ENCODE measurements at places on chromosomes 1 and 21.

DNA sequence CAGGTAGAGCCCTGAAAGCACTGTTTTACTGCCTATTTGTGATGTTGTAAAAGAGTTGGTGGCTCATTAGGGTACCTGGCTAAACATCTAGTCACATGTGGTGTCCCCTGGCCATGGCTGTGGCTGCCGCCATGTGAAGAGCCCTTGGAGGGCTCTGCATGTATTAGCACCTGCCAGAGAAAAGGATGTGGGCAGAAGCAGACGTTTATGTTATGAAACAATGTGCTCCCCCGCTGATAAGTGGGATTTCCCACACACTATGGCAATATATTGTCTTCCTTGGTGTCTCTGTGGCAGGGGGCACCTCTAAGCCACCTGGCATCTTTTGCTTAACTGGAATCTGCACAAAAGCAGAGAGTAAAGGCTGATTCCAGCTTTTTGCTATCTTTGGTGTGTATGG is 9.6 kb downstream of the TENT5C start:
- no peak for DNase-seq

DNA sequence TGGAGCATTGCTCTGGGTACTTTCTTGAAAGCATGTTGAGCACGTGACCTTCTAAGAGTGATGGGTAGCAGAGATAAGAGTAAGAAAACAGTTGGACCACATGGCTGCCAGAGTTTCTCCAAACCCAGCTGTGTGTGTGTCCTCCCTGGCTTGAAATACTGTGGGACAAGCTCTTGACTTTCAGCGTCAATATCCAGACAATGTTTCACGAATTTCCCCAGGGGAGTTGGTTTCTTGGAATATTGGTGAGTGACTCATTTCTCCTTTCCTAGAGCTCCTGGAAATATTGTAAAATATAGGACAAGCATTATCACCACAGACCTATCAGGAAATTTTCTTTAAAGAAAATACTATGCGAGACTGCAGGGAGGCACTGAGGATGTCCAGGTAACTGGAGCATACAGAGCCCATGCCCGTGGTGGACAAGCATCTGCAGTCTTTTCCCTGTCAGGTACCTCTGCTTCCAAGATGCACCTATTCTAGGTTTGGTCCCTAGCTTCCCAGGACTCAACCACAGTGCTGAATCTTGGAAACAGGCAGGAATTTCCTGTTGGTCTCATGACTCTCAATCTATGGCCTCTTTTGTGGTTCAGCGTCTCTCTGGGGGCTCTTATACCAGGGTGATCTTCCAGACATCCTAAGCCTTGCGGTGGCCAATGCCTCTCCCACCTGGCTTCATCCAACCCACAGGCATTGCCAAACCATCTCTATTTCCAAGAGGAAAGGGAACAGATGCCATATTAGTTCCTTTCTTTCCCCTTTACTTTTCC is 67.4 kb downstream of the KCNJ6 start:
- DNase-seq, result no peak

DNA sequence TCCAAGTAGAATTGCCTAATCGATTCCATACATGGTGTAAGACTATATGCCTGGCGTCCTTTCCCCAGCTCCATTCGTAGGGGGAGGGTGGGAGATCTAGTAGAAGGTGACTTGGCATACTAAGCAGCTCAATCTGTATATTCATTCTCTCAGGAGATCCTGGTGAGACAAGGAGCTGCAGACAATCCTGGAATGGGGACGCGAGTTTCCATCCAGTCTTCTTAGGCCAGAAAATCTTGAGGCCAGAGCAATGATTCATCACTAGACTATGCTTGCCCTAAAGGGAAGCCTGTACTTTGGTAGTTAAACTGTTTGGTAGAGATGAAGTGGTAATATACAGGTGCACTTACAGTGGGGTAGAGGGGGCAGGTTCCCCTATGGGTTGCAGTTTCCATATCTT is 468.7 kb downstream of the ADGRL2 start:
- no peak for DNase-seq

- no peak for DNase-seq
These were observed 1121.5 kb downstream of the BRINP3 start for GRCh38 chr1:189356206-189356605.

- DNase-seq, result no peak
These were observed 77.7 kb downstream of the SLC16A1 start for GRCh38 chr1:112878321-112878720.

DNA sequence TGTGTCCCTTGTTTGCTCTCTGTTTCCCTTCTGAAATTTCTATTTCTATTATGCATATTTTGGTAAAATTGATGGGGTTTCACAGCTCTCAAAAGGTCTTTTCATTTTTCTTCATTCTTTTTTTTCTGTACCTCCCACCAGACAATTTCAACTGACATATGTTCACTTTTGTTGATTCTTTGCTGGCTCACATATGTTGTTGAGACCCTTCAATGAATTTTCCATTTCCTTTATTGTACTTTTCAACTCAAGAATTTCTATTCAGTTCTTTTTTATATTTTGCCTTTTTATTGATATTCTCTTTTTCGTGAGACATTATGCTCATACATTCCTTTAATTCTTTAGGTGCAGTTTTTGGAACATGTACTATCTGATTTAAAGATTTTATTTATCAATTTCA is 102.6 kb upstream of the GRIK1 start:
- DNase-seq, result no peak

GRCh38 chr1:65630855-65631254 is 161.8 kb upstream of the PDE4B start:
- DNase-seq, result no peak

DNA sequence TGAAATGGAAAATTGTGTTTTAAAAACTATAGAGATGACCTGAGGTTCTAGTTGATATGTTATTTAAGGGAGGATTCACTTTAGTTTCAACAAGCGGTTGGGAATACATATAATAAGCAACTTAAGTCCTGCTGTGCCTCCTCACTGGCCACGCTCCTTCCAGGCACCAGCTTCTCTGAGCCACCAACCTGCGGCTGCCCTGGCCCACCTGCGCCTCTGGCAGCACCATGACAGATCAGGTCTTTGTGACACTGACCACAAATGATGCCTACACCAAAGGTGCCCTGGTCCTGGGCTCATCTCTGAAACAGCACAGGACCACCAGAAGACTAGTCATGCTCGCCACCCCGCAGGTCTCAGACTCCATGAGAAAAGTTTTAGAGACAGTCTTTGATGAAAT is 7.0 kb upstream of the USP24 start:
- no peak for DNase-seq

GRCh38 chr1:14677292-14677971 is 78.9 kb downstream of the KAZN start:
- DNase-seq, result no peak

- DNase-seq, result no peak
These were observed 32.3 kb downstream of the PRDM16 start for GRCh38 chr1:3101124-3101939.

GRCh38 chr1:223067914-223068313 is 75.1 kb downstream of the TLR5 start:
- DNase-seq, result no peak

DNA sequence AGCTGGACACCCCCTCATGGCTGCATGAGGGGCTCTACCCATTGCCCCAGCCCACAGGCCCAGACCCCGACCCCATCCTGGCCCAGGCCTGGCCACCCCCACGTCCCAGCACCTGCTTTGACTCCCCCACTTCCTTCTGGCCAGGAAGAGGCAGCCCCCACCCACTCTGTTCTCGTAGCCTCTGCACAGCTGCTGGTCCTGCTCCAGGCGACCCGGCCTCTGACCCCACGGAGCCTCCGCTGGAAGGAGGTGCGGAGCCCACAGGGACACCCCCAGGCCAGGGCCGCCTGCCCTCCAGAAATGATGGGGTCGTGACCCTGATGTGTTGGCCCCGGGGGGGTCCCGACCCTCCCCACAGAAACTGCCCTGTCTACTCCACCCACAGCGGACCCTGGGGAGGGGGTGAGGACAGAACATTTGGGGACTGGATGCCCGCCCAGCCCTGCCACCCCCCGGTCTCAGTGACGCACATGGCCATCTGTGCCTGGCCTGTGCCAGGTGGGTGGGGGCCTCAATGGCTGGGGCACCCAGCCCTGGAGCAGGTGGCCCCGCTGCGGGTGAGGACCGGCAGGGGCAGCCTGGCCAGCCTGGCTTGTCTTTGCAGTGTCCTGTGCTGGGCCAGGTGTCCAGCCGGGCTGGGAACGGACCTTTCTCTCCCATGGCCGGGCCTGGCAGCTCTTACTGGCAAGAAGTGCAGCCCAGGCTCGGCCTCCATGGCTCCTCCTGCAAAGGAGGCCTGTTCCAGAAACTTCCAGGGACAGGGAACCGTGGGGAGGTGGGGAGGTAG is 78.6 kb downstream of the MORN1 start:
- no peak for DNase-seq

DNA sequence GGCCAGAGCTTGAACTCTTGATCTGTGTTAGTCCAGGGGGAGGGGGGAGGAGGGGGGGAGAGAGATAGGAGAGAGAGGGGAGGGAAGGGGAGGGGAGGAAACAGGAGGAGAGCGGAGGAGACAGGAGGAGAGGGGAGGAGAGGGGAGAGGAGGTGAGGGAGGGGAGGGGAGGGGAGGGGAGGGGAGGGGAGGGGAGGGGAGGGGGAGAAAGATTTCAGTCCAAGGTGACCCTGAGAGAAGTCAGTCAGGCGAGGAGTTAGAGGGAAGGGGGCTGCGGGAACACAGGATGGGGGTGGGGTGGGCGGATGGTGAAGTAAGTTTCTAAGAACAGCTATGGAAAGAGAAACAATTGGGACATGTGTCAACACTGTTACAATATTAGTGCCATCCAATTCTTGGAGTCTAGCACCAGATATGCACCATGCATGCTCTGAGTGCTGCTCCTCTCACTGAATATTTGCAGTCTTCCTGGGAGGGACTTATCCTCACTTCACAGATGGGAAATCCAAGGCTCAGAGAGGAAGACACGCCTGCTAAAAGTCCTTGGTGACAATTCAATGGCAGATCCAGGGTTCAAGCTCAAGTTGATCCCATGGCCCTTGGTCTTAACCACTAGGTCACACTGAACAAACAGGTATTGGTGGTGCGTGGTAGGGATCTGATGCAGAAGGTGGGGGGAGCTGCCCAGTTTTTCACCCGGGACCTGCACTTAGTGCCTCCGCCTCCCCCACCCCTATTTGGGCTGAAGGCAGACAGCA is 42.5 kb upstream of the ECE1 start:
- no peak for DNase-seq

GRCh38 chr1:151058692-151059091 is 730 bp downstream of the CDC42SE1 start:
- DNase-seq, result no peak

DNA sequence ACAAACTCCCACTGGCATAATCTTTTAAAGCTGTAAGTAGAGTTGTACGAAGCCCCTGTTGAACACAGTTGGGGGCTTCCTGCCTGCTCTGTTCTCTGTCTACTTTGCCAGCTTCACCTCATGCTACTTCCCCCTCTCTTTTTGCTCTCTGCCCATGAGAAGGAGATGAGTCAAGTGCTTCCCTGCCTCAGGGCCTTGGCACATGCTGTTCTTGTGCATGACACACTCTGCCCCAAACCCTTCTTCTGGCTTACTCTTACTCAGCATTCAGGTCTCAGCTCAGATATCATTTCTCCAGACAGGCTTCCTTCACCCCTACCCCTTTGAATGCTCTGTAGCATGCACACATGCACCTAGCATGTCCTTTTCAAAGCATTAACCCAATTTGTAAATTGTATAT is 208.8 kb downstream of the FOXD2 start:
- DNase-seq, result no peak

- DNase-seq, result no peak
These were observed 275.5 kb upstream of the RUNX1 start for GRCh38 chr21:35324372-35325220.

DNA sequence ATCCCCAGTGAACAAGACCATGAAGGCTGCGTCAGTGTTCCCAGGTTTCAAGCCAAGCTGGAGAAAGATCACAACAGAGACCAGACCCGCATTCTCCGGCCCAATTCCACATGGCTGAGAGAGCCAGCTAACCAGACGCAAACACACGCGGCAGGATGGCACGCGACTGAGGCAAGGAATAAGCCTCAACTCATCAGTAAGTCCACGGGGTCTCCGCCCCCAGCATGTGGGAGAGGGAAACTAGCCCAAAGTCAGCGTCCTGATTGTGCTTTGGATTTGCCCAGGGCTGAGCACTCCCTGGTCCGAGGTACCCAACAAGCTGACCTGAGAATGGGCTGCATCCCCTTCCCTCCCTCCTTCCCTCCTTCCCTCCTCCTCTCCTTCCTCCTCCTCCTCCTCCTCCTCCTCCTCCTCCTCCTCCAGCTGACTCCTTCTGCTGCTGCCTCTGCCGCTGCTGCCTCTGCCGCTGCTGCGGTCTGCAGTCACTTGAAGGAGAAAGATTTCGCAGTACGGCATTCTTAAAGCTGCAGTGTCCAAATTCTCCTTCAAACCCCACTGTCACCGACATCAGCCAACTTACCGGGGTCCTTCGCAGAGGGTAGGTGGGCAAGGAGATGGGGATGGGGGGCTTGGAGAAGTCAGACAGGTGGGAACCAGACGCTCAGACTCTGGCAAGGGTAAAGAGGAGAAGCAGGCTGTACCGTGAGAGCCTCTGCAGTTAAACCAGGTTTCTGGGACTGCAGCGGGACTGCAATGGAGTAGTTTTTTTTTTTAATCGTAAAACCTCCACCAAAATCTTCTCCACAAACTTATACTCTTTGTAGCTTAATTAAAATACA is 33.0 kb upstream of the H6PD start:
- DNase-seq, result no peak

DNA sequence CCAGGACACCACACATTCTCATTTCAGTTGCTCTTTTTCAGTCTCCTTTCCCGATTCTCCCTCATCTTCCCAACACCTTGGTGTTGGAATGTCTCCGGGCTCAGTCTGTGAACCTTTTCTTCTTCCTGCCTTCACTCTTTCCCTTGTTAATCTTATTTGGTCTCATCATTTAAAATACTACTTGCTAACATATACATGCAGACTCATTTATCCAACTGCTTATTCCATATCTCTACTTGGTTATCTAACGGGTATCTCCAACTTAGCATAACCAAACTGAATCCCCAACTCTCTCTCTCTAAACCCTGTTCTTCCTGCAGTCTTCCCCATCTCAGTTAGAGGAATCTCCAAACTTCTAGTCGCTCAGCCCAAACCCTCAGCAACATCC is 26.2 kb downstream of the RAB3B start:
- DNase-seq, result no peak

GRCh38 chr1:150148837-150149270 is 862 bp upstream of the PLEKHO1 start:
- no peak for DNase-seq

- no peak for DNase-seq
These were observed 23.7 kb upstream of the ETV3 start for GRCh38 chr1:157161901-157162300.

- no peak for DNase-seq
These were observed 5.9 kb downstream of the RNF186 start for GRCh38 chr1:19809044-19809750.

DNA sequence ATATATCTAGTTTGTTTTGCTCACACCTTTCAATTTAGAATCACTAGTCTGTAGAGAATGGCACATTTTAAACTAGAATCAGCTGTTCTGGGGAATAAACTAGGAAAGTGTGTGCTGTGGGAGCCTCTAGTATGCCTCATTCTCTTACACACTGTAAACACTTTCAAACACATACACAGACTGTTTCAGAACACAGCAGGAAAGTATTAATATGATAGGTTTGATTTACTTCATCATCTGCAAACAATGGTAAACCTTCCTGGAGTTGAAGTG is 67.1 kb upstream of the ABCG1 start:
- DNase-seq, result no peak

Measured in NCI-H2081 treated with DMSO at 0.1 percent for 48 hours (cell line).